Pancreas (tissue), 10 donors: ENCODE measurements at places on chromosomes 5 and 9. TPM values are rescaled to one million over a fixed set of nuclear protein-coding genes. Genes with fewer than 3 reads are reported as not detected.

DNA sequence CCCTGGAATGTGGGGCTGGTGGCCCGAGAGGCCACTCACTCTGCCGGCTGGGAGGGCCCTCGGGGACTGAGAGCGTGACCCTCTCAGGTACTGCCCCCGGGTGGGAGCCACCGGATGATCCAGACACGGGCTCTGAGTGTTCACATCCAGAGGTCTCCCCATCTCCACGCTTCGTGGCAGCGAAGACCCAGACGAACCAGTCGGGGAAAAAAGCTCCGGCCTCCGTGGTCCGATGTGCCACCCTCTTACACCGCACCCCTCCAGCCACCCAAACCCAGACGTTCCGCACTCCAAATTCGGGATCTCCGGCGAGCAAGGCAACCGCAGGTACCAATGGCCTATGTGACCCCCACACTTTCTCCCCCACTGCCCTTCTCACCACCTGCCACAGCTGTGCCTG lies 49.5 kb downstream of the AMBP start:
- H3K27ac ChIP-seq = no peak overlapping the region
- peaks cover 4% of the 10 kb centered on the region for H3K36me3 ChIP-seq
- H3K27me3 ChIP-seq = no peaks in the 10 kb centered on the region
- no peak for DNase-seq
- H3K4me1 ChIP-seq = no peaks in the 10 kb centered on the region

DNA sequence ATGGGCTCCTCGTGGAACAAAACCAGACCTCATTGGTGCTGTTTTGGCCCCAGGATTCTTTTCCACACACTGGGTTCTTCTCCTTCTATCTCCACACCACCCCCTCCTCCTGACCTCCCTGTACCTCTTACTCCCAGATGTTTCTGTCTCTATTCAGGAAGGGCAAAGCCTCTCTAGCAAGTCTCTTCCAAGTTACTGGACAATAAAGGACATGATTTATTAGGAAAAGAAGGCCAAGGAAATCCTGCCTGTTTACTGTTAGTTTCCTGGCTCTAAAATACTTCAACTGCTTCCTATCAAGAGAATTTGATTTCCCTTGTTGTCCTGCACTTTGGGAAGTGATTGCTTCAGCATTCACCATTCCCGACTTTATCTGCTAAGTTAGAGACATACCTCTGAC lies 262.0 kb downstream of the SAXO1 start:
- H3K4me3 ChIP-seq = no peak overlapping the region
- no peaks in the 10 kb centered on the region for H3K4me1 ChIP-seq
- H3K27me3 ChIP-seq = no peaks in the 10 kb centered on the region
- no peak overlapping the region for H3K27ac ChIP-seq

- H3K27ac ChIP-seq = no peak overlapping the region
- no peaks in the 10 kb centered on the region for H3K27me3 ChIP-seq
- no peak overlapping the region for H3K4me3 ChIP-seq
These were observed 118.6 kb downstream of the VAV2 start for GRCh38 chr9:133873461-133873891.

The BAAT gene
- total RNA-seq = 5.0 TPM

- H3K27me3 ChIP-seq = no peaks in the 10 kb centered on the region
- no peak overlapping the region for H3K27ac ChIP-seq
These were observed 50.9 kb downstream of the MEGF9 start for GRCh38 chr9:120663380-120663779.

DNA sequence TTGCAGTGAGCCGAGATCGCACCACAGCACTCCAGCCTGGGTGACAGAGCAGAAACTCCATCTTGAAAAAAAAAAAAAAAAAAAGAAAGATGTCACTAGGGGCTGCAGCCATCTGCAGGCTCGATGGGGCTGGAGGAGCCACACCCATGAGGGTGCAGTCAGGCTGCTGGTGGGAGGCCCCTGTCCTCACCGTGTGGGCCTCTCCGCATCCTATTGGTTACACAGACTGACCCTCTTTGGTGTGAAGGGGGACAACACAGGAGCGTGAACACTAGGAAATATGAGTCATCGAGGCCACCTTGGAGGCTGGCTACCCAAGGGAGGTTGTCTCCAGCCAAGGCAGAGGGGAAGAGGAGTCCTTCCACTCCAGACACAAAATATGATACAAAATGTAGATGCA lies 14.0 kb upstream of the FAM193B start:
- no peak overlapping the region for H3K27ac ChIP-seq
- H3K4me1 ChIP-seq = no peaks in the 10 kb centered on the region
- no peaks in the 10 kb centered on the region for H3K27me3 ChIP-seq
- no peak overlapping the region for H3K4me3 ChIP-seq
- H3K36me3 ChIP-seq = no peaks in the 10 kb centered on the region
- DNase-seq = no peak

The FOXD4L5 gene
- total RNA-seq = 0.12 TPM

DNA sequence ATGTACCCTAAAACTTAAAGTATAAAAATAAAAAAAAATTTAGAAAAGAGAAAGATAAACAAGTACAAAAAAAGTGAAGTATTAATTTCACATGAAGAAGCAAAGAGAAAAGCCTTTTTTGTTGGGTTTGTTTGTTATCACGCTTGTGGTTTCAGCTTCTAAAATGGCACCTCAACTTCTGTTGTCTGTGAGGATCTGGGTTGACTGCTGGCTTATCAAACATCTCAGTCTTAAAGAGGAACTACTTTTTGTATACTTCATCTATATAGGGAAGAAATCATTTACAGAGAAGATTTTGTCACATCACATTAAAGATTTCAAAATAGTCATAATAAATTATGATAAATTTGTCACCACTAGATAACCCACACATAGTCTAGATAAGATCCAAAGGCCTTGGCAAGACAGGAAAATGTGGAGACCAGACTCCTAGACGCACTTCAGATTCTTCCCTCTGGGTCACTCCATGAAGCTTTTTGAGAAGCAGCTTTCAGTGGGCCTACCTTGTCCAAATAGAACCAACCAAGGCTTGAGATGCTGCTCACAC lies 8.8 kb upstream of the ADGRV1 start:
- no peaks in the 10 kb centered on the region for H3K27me3 ChIP-seq
- no peak overlapping the region for H3K4me3 ChIP-seq
- H3K27ac ChIP-seq = no peak overlapping the region
- no peak for DNase-seq

The TRAF1 gene
- 1.5 TPM for total RNA-seq

DNA sequence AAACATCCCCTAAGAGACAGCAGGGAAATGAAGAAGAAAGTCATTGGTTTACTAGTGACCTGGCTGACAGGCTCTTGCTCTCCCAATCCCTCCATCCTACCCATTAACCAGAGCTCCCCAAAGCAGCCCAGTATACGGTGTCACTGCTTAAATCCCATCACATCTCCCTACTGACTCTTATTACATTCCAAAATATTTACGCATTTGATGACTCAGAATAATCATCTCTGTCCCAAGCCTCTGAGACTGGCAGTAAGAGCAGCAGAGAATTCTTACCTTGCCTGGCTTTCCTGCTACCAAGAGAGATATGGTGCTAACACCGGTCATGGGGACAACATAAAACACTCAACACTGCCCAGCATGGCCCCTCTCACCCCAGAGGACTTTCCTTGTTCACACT lies 20.2 kb upstream of the WHRN start:
- no peaks in the 10 kb centered on the region for H3K27me3 ChIP-seq
- no peak for DNase-seq
- H3K4me1 ChIP-seq = no peaks in the 10 kb centered on the region
- no peak overlapping the region for H3K4me3 ChIP-seq

The GRIN1 gene
- not detected for total RNA-seq

- H3K36me3 ChIP-seq = no peaks in the 10 kb centered on the region
- no peak overlapping the region for H3K27ac ChIP-seq
- DNase-seq = no peak
- H3K4me1 ChIP-seq = no peaks in the 10 kb centered on the region
- H3K27me3 ChIP-seq = no peaks in the 10 kb centered on the region
These were observed 1034.4 kb downstream of the CDH9 start for GRCh38 chr5:26003966-26004365.

DNA sequence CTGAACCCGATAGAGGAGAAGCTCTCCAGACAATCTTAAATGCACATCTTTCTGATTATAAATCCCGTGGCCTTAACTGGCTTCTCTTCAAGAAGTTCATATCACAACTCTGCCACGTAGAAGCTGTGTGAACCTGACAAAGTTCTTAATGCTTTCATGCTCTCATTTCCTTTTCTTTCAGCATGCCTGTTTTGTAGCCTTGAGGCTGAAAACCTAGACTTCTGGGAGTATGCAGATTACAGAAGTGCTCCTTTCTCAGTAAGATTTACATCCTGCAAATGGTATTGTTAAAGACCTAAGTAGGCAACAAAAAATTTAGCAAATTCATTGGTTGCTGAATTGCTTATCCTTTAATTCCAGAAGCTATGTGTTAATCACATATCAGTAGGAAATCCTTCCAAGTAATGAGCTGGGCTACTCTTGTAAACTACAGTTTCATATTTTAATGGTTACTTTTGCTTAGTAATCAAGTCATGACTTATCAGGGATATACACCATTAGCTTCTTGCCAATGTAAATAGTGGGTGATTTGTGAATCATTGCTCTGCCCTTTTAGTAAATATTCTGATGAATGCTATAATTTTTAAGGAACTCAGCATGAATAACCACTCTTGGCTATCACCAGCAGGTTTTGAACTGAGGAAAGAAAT lies 334.7 kb downstream of the FBXL7 start:
- H3K27ac ChIP-seq = no peak overlapping the region
- H3K4me3 ChIP-seq = no peak overlapping the region
- no peaks in the 10 kb centered on the region for H3K4me1 ChIP-seq
- no peaks in the 10 kb centered on the region for H3K27me3 ChIP-seq

The BRD3 gene
- 16.5 TPM for total RNA-seq

GRCh38 chr5:2570586-2570985 lies 180.9 kb downstream of the IRX2 start:
- no peak overlapping the region for H3K27ac ChIP-seq
- H3K4me3 ChIP-seq = no peak overlapping the region
- no peak for DNase-seq
- H3K4me1 ChIP-seq = peaks cover 6% of the 10 kb centered on the region

- no peak overlapping the region for H3K27ac ChIP-seq
- no peak overlapping the region for H3K4me3 ChIP-seq
- H3K36me3 ChIP-seq = no peaks in the 10 kb centered on the region
- H3K4me1 ChIP-seq = peaks cover 3% of the 10 kb centered on the region
- DNase-seq = no peak
These were observed 70.4 kb downstream of the ARHGAP26 start for GRCh38 chr5:142840575-142840974.
